ENCODE measurements at places on chromosomes 6 and 20.

GRCh38 chr6:74058606-74059005 is 362.6 kb downstream of the CD109 start:
- no peak for DNase-seq

- no peak for DNase-seq
Observed at GRCh38 chr20:36445847-36446246, 95.5 kb upstream of the MYL9 start.

DNA sequence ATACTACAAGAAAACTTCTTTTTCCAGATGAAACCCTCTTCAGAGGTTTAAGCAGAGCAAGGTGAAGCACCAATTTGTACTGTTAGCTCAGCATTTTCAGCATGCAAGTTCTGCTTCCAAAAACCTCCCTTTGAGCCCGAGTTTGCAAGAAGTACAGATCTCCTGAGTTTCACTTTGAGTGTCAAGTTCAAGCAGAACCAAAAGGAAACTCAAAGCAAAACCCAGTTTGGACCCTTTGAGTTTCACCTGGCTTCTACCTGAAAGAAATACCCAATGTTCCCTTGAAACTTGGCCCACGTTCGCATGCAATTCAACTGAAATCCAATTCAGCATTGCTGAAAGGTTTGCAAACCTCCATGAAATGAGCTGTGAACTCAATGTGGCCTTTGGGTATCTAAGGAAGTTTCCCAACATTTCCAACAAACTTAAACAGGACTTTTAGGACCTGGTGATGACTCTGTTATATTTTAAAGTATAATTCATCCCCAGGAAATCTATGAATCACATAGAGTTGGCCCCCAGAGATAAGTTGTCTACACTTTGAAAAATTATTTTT is 62.9 kb upstream of the HBS1L start:
- peak; percentile 44 for DNase-seq

DNA sequence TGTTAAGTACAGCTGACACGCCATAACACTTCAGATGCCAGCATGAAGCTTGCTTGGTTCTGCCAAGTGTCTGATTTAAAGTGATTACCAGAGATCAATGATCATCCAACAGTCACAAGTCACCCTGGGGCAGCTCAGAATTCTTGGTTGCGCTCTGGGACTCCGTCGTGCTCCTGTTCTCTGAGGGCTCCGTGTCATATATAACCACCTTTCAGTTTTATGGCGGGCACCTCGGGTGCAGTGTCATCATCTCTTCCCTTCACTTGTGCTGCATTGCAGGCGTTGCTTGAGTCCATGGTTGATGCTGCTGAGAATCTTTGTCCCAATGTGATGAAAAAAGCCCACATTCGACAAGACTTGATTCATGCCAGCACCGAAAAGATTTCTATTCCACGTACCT is 101.4 kb upstream of the SCGN start:
- DNase-seq, result no peak

DNA sequence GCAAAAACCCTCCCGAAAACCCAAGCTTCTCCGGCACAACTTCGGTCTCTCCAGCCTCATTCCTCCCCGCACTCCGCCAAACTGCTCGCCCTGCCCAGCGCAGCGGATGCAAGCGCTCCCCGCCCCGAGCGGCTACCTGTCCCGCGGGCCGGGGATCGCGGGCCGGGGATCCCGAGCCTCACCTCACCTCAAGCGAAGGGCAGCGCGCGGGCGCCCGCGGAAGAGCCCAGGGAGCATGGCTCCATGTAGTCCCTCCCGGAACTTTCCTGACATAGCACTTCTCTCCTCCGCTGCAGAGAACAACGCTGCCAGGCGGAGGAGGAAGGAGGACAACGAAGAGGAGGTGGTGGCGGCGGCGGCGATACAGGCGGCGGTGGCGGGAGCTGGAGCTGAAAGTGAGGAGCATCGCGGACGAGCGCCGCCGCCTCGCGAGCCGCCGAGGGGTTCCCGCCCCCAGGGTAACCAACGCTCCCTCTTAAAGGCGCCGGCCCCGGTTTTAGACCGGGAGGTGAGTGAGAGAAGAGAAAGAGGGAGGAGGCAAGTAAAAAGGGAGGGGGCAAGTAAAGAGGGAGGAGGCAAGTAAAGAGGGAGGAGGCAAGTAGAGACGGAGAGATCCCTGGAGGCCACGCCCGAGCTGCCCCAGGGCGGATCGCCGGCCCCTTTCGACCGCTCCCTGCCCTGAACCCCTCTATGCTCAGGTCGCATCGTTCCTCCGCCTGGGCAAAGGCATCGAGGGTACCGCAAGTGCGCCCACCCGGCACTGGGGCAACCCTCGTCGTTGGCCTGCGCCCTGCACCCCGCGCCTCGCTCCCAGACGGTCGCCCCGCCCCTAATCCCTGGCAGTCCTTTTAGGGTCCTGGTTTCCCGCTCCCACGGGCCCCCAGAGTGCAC is at the start of gene GPR63:
Gene GPR63, minus strand, starts transcription at position 397 of the 891 bp plus-strand sequence. CDS start 37,746 bp downstream, outside the sequence.
- DNase-seq, result peak; percentile 79

DNA sequence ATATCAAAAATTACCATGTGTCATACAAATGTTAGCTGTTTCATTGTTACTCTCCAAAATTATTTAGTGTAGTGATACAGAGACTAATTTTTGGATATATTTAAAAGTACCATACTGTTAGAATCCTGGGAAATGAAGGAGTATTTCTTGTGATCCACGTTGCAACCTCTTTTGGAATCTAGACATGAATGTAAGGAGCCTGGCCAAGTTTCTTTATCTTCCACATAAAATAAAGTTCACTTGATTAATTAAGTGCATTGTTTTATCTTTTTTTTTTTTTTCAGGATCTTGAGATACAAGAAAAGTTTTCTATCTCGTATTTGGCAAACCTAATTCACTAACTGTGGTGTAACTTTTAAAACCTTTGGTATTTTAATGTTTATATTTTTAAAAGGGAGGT is 270.7 kb downstream of the SOX4 start:
- DNase-seq, result no peak

- DNase-seq, result no peak
Observed at GRCh38 chr6:1481286-1481685, 91.9 kb downstream of the FOXF2 start.

DNA sequence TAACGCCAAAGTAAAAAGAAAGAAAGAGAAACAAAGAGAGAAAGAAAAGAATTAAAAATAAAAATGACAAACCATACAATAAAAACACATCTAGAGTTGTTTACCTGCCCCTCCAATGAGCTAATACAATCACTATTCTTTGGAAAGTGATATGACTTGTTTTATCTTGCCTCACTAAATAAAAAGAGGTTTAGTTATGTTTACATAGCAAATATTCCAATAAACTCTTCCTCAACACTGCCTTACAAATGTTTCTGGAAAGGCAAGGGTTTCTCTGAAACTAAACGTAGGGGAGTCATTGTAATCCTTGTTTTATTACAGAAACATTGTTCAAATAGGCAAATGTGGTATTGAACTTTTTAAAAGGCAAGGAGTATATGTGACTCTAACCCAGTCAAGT is 396.2 kb downstream of the EPM2A start:
- DNase-seq, result no peak

- no peak for DNase-seq
Observed at GRCh38 chr20:46120136-46120535, 2.0 kb downstream of the CD40 start.

DNA sequence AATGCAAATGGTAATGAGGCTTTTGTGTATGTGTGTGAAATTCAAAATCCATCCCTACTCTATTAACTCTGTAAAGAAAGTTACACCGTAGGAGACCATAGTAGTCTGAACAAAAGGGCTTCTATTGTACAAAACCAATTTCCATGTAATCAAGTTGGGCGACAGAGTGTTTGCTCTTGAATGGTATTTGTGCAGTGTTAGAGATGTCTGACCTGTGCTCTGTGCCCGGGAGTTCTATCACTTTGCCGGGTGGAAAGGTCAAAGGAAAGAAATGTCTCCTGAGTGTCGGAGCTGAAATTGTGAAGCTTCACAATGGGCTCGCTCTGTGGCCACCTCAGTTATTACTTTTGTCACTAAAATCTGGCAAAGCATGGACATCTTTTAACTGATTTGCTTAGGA is 312.0 kb downstream of the SAMD5 start:
- no peak for DNase-seq

DNA sequence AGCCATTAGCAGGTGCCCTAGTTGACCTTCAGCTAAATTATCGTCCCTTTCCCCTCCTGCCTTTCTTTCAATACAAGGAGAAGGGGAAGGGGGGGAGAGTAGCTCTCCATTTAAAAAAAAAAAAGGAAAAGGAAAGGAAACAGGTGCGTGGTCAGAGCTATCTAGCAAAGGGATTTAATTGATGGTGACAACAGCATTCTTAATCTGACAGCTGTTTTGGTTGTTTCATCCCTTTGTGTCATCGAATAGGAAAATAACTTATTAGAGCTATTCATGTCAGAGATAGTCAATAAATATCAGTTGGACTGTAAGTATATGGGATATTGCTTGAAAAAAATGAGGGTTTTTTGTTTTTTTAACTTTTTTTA is 195.2 kb upstream of the SASH1 start:
- no peak for DNase-seq

- DNase-seq, result no peak
Observed at GRCh38 chr6:90298459-90299053, 1.9 kb upstream of the BACH2 start.

DNA sequence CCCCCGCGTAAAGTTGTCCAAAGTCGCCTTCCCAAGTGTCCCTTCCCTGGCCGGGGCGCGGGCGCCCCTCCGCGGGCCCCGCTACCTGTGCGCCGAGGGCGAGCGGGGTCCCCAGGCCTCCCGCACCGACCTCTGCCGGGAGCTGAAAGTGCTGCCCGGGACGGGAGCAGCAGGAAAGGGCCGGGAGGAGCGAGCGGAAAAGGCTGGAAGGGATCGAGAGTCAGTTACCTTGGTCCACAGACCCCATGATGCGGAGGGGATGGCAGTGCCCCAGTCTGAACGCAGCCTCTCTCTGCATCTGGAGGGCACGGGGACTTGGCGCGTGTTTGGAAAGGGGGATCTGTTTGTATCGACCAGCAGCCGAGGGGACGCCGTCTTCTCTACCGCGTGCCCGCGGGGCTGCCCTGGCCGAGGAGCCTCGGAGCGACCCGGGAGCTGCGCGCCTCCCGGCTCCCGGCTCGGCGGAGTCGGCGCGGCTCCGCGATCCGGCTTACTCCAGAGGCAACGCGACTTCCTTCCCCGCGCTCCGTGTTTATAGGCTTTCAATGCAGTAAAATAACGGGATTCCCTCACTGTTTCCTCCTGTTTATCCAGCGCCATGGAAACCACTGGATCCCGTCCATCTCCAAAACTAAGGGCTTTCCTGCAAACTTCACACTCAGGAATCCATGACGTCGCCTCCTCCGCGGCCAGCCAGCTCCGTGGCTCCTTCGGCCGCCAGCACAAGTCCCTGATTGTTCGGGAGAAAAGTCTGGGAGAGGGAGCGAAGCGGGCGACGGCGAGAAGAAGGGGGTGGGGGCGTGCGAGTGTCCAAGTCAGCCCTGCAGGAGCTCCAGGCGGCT is 20.0 kb upstream of the NFATC2 start:
- DNase-seq, result peak; percentile 27

DNA sequence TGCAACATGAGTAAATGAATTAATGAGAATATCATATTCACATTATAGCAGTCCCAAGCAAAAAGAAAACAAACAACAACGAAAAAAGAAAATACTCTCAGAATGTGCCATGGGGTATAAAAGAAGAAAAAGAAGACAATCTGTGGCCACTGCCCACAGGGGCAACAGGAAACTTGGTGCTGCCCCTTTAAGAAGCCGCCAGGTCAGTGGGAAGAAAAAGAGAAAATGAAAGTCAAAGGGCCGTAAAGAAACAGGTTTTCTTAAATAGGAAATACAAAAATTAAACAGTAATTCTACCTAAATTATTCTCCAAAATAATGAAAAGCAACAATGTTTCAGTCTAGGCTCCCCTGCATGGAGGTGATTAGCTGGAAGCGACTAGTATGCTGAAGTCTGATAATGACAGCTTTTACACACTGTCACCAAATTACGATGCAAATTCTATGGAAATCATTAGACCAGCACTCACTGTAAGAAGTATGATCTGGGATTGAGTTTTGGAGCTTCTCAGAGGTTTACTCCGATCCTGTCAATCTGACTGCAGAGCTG is 23.6 kb downstream of the GMDS start:
- no peak for DNase-seq

DNA sequence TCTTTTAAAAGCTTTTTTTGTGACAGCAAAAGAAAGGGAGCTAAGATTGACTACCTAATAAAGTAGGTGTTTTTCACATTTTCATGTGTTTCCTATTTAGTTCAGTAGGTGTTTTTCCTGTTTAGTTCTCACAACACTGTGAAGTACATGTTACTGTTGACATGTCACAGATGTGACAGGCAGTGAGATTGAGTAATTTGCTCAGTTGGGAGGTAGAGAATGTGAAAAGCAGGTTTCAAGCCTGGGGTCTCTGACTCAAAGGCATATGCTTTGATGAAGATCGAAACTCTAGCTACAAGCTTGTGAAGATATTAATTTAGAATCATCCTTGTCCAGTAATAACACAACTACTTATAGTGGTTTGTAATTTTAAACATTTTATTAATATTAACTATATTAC is 43.1 kb downstream of the SLX4IP start:
- no peak for DNase-seq

GRCh38 chr20:9344083-9344920 is 170.1 kb upstream of the LAMP5 start:
- no peak for DNase-seq

DNA sequence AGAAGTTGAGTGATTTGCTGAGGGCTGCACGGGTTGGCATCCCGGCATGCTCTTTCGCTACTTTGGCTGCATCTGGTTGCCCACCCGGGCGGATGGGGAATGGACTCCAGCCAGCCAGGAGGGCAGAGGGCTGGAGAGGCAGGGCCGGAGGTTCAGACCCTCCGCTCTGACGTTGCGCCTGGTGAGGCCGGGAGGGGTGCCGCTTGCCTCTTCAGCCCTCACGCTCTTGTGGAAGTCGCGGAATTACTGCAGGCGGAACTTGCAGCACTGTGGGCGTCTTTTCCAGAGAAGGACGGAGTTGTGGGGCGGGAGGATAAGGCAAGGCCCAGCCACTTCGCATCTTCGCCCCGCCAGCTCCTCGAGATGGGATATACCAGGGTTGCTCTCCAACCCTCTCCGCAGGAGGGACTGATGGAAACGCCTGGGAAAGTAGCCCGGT is 656 bp downstream of the RTEL1 start:
- DNase-seq, result peak; percentile 52

DNA sequence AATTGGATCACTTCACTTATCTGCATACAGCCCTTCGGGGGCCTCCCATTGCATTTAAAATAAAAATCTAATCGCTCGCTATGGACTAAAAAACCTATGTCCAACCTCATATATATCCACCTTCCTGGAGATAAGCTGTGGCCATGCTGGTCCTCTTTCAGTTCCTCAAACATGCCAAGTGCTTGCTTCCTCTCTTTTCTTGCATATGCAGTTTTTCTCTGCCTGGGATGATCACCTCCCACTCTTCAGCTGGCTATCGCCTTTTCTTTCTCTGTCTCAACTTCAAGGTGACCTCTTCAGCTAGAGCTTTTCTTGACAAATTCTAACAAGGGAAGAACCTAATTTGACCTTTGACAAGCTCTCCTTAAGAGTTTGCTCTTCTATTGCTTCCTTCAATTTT is 5.6 kb upstream of the TFB1M start:
- DNase-seq, result no peak
